Stimulated activated CD8-positive, alpha-beta memory T cell treated with anti-CD3 and anti-CD28 coated beads, Interleukin-15, amount 100 ng/mL, for 4 hours (primary cell): ENCODE measurements at places on chromosomes 3 and 15.

DNA sequence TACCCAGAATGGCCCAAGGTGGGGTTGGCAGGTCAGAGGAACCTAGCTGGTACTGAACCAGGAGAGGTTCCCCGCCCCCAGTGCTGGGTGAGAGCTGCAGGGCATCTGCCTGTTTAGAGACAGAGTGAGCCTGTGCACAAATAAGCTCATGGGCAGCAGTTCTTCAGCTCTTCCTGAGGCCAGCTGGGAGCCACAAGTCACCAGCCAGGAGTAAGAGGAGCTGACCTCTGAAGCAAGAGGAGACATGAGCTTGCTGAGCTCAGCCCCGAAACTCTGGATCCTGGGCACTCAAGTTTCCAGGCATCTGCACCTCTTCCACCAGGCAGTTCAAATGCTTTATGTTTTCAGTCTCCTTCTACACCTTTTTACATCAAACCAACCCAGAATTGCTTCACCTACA lies 2.1 kb downstream of the RTP2 start:
- DNase-seq: no peak

GRCh38 chr3:47782446-47783308 lies 984 bp upstream of the SMARCC1 start:
- no peak for DNase-seq

- DNase-seq: no peak
These were observed 61.3 kb downstream of the TBL1XR1 start for GRCh38 chr3:177135841-177136492.

DNA sequence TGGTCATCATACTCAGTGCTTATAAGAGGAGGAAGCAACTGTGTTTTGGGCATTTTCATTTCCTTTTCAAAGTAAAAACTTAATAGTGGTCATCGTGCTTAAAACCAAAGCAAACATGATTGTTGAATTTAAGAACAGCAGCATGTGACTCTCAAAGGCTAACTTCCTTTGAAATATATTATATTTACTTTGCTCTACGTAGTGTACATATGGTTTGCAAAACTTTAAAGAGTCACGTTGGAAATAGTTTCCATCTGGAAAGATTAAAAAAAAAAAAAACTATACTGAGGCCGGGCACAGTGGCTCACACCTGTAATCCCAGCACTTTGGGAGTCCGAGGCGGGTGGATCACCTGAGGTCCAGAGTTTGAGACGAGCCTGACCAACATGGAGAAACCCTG lies 367.9 kb upstream of the BCHE start:
- no peak for DNase-seq

- DNase-seq: no peak
These were observed 688.8 kb upstream of the CCDC54 start for GRCh38 chr3:106688464-106688863.

GRCh38 chr3:72266016-72266370 lies 481.0 kb upstream of the PROK2 start:
- no peak for DNase-seq

- peak; percentile 79 for DNase-seq
These were observed at the start of gene MYD88 for GRCh38 chr3:38138349-38139190. TSS of gene MYD88 (plus strand) at chr3:38138661. CDS start at chr3:38138701, 40 bp downstream.

DNA sequence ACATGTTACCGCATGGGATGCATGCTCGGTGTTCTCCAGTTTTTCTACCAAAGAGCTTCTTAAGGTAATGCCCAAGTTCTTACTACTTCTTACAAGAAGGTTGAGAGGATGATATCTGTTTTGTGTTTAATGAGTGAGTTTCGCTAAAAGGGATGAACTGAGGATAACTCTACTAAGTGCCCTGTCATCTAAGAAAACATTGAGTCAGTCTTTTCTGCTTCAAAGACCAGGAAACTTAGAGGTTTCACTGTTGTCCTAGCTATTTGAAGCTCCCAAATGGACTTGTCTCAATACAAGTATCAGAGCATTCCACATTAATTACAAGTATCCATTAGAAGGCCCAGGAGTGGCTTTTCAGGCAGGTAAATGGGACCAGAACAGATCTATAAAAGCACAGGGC lies 296.2 kb downstream of the KBTBD8 start:
- DNase-seq: no peak

DNA sequence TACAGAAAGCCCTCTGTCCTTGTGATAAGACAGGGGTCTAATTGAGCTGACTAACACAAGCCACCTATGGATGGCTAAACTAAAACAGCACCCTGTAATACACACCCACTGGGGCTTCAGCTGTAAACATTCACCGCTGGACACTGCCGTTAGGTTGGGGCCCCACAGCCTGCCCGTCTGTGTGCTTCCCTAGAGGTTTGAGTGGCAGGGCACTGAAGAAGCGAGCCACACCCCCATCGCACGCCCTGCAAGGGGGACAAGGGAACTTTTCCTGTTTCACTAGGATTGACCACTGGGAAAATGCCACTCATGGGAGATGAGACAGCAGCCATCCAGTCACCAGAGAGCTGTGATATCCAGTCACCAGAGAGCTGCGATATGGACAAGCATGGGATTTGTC lies 335.7 kb upstream of the CFAP20DC start:
- DNase-seq: no peak

DNA sequence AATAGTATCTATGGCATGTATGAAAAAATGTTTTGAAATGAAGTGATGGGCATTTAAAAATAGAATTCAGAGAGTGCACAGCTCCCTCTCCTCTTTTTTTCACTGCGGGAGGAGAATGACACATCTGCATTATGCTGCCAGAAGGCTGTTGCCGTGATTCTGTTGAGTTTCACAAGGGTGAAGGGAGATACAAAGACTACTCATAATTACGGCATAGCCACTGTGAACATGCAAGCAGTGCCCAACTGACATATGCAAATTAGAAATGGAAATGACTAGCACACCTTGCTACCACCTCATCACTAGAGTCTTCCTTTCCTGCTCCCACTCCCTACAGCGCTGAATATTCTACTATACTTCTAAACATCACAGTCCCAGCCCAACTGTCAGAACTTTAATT lies 20.1 kb downstream of the IFT57 start:
- DNase-seq: no peak

GRCh38 chr3:96086018-96086417 lies 728.4 kb upstream of the EPHA6 start:
- no peak for DNase-seq

GRCh38 chr3:113179235-113179824 lies 32.0 kb upstream of the BOC start:
- no peak for DNase-seq

- no peak for DNase-seq
These were observed 164.5 kb upstream of the TLE3 start for GRCh38 chr15:70262171-70262570.

- DNase-seq: no peak
These were observed 21.1 kb downstream of the GTF2E1 start for GRCh38 chr3:120763601-120764000.

DNA sequence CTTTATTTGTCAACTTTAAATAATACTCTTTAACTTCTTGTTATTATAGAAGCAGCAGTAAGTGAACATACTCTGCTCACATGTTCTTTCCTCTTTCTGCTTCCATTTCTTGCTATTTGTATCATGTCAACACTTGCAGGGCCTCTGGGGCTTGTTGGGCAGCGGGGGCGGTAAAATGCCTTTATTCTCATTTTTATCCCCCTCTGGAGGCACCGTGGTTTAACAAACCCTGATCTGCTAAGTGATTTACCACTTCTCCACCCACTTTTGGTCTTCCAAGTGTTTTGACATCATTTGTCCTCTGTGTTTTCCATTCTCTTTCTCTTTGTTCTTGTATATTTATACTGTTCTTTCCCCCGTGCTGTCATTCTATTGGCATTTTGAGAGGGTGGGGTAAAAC lies 33.9 kb downstream of the SCN10A start:
- no peak for DNase-seq

- DNase-seq: no peak
These were observed 110.6 kb upstream of the MEF2A start for GRCh38 chr15:99454941-99455788.

GRCh38 chr15:57680021-57680420 lies 26.5 kb upstream of the POLR2M start:
- DNase-seq: no peak

DNA sequence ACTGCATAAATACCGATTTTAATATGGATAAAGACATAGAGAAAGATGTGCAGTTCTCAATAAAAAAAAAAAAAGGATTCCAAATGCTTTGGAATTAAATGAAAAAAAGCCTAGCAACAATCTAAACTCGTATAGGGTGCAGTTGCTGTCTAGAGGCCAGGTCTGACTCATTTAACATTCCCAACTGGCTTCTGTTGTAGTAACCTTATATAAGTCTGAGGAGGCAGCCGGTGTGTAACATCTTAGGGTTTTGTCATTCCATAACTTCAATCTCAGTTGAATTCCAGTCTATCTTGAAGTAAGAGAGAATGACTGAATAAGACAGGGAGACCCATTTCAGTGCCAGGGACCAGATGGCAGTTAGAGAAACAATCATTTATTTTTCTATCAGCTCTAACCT lies 6.5 kb downstream of the PDCD10 start:
- no peak for DNase-seq

GRCh38 chr15:93087825-93088199 lies 1.2 kb downstream of the RGMA start:
- peak; percentile 21 for DNase-seq

GRCh38 chr15:74269362-74270035 lies 33.4 kb downstream of the CCDC33 start:
- no peak for DNase-seq

GRCh38 chr3:73766599-73767381 lies 142.0 kb upstream of the PDZRN3 start:
- no peak for DNase-seq

GRCh38 chr3:131972091-131972490 lies 62.7 kb downstream of the CPNE4 start:
- no peak for DNase-seq

- no peak for DNase-seq
These were observed 67.8 kb downstream of the ITGA11 start for GRCh38 chr15:68364028-68364659.

GRCh38 chr3:23055733-23056376 lies 147.3 kb upstream of the UBE2E2 start:
- no peak for DNase-seq

DNA sequence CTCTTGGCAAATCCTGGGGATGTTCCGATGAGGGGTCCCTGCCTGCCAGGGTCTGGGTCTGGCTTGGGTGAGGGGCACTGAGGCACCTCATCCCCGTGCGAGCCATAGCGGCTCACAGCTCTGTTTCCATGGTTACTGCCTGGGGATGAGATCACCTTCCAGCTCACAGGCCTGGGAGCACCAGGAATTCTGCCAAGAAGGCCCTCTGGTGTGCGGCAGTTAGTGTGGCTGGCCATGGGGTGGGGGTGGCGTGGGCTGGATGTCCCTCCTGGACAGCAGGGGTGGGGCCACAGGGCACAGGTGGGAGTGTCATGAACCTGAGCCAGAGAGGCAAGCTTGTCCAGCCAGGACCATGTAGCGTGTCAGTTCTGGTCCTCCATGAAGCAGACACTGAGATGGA lies 22.1 kb upstream of the PRR23E start:
- DNase-seq: no peak

- no peak for DNase-seq
These were observed 35.8 kb downstream of the SLCO3A1 start for GRCh38 chr15:91889111-91889815.

DNA sequence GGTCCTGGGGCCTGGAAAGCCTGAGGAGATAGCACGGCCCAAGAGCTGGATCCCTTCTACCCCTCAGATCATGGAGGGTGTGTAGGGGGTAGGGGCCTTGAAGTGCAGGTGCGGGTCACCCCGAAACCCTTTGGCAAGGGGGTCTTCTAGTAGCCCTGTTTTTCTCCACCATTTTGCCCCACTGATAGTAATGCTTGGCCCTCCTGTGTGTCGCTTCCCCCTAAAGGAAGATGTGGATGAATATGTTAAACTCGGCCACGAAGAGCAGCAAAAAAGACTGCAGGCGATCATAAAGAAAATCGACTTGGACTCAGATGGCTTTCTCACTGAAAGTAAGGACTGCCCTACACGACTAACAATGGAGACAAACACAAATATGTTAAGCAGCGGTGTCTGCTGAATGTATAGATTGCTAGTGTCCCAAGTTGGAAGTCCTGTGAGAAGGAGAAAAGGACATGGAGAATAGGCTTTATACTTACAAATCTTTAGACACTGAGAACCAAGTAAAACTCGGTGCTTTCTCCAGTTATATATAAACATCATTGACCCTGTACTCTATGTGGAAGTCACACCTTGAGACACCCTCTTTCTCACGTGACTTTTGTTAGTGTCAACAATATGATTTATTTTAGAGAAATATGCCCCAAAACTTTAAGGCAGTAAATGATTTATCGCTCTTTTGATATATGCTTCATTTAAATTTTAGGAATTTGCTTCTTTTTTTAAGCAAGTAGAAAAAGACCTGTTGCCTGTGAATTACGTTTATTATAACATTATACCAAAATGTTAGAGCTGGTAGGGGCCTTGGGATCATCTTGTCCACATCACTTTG lies 802 bp downstream of the RCN2 start:
- no peak for DNase-seq

- DNase-seq: no peak
These were observed 20.2 kb upstream of the GPX1 start for GRCh38 chr3:49378249-49378895.

- no peak for DNase-seq
These were observed 466.7 kb downstream of the MECOM start for GRCh38 chr3:169196789-169197188.

DNA sequence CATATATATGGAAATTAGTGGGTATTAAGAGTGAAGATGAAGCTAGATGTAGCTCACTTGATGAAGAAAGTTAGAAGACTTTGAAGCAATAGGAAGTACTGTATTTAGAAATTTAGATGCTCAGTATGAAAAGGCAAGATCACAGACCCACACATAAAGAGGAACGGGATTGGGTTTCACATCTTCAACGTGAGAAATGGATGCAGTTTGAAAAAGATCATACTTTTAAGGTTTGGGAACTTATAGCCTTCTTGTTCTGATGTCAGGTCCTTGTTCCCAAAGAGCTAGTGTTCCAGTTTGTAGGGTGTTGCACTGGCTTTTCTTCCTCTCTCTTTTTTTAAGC lies 16.7 kb downstream of the AP3S2 start:
- DNase-seq: no peak

- no peak for DNase-seq
These were observed 561.4 kb downstream of the PYDC2 start for GRCh38 chr3:192022412-192022811.

DNA sequence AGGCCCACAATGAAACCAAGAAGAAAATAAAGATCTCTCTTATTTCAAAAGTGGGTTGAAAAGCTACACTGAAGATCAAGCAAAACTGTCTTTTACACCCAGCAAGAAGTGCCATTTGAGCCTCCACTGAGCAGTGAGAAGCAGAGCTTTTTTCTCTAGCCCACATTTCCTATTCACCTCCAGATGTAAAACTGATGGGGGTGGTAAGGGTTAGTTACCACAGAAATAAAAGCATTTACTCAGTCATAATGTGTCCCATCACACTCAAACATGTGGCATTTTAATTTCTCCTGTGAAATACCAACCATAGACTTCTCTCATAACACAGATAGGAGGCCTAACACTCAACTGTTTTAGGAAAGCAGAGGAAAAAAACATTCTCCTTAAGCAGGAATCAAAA lies 21.0 kb downstream of the IFT57 start:
- no peak for DNase-seq
